ENCODE measurements at places on chromosomes 11 and 22.
A peak's percentile ranks its signal among the peaks of the same experiment; 100 is the strongest.

- no peak for DNase-seq
These were observed 146.8 kb upstream of the SYT13 start for GRCh38 chr11:45432910-45433309.

DNA sequence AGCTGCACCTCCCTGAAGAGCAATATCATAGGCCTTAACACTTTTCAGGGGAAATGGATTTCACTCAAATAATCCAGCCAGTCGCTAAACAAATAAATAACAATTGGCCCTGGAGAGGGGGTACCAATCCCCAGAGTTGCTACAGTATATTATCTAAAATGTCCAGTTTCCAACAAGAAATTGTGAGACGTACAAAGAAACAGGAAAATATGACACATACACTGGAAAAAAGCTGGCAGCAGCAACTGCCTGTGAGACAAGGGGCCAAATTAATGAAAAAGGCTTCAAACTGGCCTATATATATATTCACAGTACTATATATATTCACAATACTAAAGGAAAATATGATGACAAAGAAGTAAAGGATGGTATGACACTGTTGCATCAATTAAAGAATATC, 4.0 kb downstream of the NF2 start:
- no peak for DNase-seq

- DNase-seq, result no peak
These were observed 50.5 kb upstream of the ADA2 start for GRCh38 chr22:17269607-17270261.

- no peak for DNase-seq
These were observed 39.3 kb downstream of the RPL27A start for GRCh38 chr11:8721609-8722500.

GRCh38 chr11:79314906-79315689, 125.7 kb downstream of the TENM4 start:
- no peak for DNase-seq

DNA sequence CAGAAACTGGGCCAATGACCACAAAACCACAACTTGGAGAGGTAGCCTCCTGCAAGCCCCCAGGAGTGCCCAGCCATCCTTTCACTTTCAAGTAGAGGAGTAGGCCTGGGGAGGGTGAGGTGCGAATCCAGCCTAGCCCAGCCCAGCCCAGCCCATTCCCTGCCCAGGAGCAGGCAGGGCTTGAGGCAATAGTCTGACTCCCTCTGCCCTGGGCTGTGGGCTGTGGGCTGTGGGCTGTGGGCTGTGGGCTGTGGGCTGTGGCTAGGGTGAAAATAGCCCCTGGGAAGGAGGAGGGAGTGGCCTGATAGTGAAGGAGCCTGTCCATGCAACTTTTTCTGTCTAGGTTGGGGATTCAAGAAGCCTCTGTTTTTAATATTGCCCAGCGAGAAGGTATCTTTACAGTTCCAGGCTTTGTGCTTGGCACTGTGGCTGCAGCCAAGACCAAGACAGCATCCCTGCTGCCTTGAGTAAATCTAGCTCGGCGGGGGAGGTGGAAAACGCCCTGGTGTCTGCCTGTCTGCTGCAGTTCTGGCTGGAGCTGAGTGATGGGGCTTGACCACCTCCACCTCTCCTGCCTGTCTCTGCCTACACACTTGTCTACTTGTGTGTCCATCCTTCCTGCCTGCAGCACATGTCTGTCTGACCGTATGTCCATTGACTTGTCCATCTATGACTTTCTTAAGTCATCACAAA, 40.7 kb downstream of the LMO1 start:
- DNase-seq, result no peak

DNA sequence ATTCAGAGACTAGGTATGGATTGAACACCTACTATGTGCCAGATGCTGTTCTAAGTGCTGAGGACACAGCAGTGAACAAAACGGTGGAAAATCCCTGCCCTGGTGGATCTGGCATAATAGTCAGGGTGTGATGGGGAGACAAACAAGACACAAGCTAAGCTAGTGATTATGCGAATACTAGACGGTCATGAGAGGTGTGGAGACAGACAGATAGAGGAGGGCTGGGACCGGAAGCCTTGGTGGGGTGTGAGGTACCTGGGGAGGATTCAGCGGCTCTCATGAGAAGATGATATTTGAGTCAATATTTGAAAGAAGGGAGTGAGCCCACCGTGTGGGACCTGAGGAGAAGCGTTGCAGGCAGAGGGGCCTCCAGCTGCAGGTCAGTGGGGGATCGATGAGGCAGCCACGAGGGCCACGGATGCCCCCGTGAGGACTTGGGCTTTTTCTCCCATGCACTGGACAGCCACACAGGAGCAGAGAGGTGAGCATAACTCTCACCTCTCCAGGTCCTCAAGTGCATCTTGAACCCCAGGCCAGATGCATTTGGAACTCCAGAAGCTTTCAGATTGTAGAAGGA, 4.7 kb downstream of the CD5 start:
- DNase-seq, result no peak

DNA sequence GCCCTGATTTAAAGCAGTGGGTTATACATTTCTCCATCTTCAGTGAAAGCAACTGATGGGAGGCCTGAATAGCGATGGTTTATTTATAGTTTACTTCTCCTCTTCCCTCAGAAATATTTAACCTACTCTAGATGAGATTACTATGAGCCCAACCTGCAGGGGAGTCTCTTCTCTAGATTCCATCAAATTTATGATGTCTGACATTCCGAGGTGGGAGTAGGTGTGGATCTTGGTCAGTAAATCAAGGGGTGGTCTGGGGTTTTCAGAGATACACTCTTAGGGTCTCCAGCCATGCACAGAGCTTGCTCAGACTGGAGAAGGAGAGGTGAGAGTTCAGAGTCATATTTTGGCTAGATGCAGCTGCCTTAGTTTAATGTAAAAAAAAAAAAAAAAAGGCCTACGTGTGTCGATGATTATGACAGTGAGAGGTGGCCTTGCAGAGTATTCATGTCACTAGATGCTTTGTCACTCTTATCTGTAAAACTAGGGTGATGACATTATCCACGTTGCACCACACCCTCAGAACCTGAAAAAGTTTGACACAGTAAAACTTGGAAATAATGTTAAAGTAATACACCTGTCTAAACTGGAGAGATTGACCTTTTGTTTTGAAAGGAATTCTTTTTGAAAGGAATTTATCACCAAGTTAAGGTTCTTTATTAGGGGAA, 81.2 kb downstream of the EXT2 start:
- DNase-seq, result no peak

GRCh38 chr22:24247564-24248344, 2.9 kb upstream of the GGT5 start:
- peak; percentile 87 for DNase-seq

DNA sequence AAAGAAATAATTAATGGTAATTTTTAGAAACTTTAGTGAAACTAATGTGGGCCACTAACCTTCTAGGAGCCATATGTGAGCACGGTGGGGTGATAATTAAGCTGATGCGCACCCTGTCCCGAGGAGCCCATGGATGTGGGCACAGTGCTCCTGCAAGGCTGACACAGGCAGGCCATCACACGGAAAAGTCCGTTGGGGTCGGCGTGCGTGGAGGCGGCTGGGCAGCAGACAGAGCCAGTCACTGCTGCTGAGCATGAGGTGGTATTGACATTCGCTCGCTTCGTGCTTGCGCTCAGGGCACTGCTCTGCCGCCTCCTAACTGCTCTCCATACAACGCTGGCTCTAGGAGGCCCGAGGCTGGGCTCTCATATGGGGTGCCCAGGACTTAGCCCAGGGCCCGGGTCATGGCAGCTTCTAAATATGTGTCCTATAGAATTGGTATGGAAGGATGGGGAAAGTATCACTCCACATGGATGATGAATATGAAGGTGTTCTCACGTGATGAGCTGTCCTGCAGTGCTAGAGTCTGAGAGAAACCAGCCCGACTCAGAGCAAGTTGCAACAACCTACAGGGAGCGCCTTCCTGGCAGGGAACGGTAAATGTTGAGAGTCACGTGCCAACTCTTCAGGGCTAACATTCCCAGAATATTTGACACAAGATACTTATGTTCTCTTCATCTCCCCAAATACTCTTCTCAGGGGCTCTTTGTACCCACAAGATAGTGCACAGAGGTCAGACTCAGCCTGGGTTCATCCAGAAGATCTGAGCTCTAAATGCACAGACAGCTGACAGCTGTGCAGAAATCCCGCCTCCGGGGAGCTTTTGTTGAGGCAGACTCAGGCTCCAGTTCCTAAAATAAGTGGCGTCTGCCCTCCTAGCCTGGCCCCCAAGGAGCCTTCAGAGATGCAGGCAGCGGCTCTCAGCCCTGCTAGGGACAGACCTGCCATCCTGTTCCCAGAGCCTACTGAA, 50.6 kb upstream of the ARFGAP3 start:
- no peak for DNase-seq

GRCh38 chr11:104830080-104830479, 68.2 kb downstream of the CASP12 start:
- no peak for DNase-seq

- DNase-seq, result no peak
These were observed 197.0 kb downstream of the FAM181B start for GRCh38 chr11:82536706-82537105.

- DNase-seq, result no peak
These were observed 4.2 kb upstream of the RPS6KB2 start for GRCh38 chr11:67423891-67424613.

GRCh38 chr11:13745165-13745564, 76.7 kb downstream of the FAR1 start:
- DNase-seq, result no peak

DNA sequence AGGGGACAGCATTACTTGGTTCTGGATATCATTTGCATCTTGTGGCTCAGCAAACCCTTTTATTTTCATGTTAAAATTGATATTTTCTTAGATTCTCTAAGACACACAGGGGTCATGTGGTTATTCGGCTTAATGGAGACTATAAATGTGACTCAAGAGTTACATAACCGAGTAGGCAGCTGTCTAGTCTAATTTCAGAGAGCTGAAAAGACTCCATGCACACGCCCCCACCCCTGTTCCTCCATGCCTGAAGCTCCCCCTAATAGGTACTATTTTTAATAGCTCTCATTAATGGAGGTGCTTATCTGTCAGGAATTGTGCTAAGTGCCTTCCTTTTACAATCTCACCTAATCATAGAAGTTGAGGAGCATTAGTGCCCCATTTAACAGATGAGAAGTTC, 189.2 kb upstream of the ARHGAP20 start:
- no peak for DNase-seq

- DNase-seq, result peak; percentile 29
These were observed 19.1 kb downstream of the TNRC6B start for GRCh38 chr22:40196628-40197360.

DNA sequence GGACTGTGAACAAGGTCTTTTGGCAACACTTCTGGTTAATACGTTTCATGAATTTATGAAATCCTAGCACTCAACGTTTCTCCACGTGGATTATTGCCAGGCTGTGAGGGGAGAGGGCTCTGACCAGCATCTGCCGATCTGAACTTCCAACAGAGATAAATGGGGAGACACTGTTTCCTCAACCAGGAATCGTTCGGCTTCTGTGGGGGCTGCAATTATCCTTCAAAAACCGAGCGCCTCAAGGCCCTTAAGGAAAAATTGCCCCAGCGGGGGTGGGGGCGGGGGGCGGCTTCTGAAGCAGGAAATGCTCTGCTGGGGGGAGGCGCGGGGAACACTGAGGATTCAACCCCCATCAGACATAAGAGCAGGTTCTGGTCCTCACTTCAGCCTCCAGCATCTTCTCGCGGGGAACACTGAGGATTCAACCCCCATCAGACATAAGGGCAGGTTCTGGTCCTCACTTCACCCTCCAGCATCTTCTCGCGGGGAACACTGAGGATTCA, 155.6 kb downstream of the BRD1 start:
- no peak for DNase-seq

DNA sequence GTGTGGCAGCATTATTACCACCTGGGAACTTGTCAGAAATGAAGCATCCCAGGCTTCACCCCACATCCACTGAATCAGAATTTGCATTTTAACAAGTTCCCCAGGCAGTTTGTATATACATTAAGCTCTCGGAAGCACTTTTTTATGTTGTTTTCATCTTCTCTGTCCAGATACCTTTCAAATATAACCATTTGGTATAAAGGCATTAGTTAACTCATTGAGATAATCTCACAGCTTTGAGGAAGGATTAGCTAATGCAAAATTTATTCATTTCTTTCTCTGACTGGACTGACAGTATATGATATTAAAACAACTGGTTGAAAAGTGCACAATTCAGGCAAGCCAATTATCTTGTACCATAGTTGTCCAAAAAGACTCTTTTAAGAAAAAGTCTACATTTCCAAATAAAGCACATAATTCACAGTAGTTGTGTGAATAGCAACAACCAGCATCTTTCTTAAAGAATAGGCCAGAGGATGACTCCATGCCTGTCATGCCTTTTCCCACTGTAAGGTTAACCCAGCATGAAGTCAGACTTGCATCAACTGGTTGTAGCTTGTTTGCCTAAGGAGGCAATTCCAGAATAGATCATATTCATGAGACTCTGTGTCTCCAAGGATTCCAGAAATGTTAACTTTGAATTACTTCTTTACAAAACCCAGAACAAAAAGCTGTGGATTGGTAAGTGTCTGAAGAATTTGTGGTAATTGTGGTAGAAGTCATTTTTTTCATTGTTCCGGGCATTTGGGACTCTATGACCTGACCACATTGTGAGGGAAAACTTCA, 254.3 kb upstream of the SESN3 start:
- DNase-seq, result no peak

- DNase-seq, result no peak
These were observed 8.9 kb downstream of the MN1 start for GRCh38 chr22:27792452-27793161.

GRCh38 chr11:47143322-47143721, 33.4 kb downstream of the ARFGAP2 start:
- no peak for DNase-seq

DNA sequence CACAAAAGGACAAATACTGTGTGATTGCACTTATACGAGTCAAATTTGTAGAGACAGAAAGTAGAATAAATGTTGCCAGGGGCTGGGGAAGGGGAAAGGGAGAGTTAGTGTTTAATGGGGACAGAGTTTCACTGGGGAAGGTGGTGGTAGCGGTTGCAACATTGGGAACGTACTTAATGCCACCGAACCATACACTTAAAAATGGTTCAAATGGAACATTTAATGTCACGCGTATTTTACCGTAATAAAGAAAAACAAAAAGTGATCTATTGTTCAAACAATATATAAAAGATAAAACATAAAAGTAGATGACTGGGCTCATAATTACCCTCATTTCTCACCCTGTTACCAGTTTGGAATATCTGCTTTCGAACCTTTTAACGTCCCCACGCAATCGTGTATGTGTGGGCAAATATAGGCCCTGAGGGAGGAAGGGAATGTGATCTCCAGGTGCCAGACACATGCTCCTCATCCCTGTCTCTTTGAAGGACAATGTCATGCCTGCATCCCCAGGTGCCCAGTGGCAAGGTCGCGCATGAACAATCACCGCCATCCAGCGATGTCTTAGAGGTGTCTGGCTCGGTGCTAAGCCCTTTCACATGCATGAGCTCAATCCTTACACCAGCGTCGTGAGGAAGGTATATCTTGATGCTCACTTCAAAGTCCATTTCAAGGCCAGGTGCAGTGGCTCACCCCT, 35.3 kb downstream of the LIF start:
- DNase-seq, result no peak

DNA sequence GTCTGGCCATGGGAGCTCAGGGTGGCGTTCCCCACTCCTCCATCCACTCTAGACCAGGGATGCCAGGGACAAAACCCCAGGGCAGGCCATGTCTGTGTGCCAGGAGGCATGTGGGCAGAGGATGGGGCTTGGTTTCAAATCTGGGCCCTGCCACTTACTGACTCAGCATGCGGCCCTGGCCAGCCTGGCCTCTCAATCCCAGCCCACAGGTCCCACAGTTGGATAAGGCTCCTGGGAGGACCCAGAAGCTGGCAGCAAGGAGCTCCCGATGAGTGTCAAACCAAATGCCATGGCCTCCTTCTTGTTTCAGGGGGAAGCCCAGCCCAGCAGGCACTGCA, 1290.4 kb downstream of the BRD1 start:
- DNase-seq, result no peak

- DNase-seq, result no peak
These were observed 28.0 kb downstream of the SWAP70 start for GRCh38 chr11:9691865-9692264.

Measured in GM12892 (cell line).